ENCODE measurements at places on chromosomes 2 and 18.

DNA sequence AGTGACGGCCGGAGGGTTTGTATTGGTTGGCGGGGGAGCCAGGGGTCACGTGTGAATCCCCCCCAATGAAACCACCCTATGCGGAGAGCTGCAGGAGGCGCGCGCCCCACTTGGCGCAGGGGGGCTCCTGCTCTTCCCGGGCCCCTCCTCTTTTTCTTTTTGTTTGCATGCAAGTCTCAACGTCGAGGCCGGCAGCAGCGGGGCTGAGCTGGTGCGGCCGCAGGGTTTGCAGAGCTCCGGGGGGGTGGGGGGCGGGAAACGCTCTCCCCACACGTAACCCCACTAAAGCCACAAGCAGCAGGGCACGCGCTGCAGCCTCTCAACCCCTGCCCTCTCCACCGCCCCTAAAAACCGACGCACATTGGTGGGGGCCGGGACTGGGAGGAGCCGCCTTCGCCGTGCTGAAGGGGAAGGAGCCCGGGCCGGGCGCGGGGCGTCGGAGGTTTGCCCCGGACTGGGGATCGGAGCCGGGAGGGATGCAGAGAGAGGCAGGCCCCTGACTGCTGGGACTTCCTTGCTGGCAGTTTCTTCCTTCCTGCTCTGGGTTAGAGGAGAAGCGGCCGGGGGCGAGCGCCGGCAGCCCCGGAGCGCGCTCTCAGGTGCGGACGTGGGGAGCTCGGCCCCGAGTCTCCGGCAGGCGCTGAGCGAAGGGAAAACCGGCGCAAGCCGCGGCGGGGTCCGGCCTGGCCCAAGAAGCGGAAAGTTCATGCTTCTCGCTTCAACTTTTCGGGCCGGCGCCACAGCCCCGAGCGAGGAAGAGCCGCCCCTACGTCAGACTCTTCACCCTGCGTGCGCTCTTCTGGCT, 864 bp downstream of the LBH start:
- peak; percentile 37 for DNase-seq

GRCh38 chr18:37375181-37375580, 190.4 kb downstream of the CELF4 start:
- no peak for DNase-seq

DNA sequence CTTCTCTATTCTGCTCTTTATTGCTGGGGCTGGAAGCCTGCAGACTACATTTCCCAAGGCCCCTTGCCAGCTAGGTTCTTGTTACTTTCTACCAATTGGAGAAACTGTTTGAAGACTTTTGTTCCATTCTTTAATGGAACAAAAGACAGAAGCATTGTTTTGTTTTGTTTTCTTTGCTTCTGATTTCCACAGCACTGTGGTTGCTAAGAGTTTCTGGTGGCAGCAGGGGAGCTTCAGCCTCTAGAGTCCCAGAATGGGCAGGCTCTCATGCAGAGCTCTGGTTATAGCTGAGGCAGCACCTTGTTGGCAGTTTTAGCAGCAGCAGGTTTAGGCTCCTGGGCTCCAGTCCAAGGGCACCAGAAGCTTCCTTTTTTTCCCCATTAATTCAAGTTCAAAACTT, 234.3 kb downstream of the ETAA1 start:
- no peak for DNase-seq

DNA sequence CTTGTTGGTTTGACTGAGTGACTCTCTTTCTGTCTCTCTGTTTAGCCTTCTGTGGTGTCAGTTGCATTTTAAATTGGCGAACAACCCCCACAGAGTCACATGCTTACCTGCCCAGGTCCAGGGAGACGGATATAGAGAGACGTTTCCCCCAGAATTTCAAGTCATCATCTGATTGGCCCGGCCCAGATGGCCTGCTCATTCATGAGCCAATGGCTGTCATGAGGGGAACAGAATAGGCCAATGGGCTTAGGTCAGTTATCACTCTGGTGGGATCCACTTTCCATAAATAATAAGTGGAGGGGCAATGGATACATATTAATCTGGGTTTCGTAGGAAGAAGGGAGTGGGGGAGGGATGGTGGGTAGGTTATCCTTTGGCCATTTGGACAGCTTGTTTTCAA, 150.0 kb upstream of the SPRED2 start:
- no peak for DNase-seq

- no peak for DNase-seq
Observed at GRCh38 chr2:10765461-10765860, 44.0 kb downstream of the ATP6V1C2 start.

DNA sequence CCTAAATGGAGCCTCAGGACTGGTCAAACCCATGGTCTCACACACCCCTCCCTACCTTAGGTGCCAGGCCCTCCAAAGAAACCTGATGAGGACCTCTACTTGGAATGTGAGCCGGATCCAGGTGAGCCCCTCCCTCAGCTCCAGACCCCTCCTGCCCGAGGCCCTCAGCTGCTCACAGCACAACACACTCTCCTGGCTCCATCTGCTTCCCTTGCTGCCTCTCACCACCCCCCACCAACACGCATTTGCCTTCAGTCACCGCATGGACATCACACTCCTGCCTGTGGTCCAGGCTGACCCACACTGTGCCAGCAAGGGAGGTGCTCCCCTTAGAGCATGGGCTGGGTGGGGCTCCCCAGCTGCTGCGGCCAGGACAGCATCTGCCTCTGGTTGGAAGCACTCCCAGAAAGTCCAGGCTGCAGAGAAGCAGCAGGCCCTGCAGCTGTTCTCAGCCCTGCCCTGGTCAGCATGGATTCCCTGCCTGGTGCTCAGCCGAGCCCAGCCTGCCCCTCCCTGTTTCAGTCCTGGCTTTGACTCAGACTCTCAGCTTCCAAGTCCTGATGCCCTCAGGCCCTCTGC, 15.1 kb downstream of the SH2D6 start:
- DNase-seq: no peak

DNA sequence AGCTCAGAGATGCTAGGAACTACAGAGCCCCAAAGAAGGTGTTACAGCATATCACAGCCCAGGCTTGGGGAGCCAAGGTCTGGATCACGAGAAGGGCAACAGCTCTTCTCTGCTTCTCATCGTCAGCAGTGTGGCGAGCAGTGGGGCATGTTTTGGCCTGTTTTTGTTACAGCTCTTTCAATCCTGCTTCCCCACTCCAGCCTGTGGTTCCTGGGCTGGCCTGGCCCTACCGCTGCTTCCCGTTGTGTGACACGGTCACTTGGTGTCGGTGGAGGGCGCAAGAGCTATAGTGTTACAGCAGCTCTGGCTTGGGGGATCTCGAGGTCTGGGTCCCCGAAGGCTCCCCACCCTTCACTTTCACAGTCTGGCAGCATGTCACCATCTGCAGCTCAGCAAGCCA, 870.2 kb downstream of the CBLN2 start:
- DNase-seq: no peak

- DNase-seq: no peak
Observed at GRCh38 chr2:201758873-201759272, 21.9 kb downstream of the ALS2 start.

DNA sequence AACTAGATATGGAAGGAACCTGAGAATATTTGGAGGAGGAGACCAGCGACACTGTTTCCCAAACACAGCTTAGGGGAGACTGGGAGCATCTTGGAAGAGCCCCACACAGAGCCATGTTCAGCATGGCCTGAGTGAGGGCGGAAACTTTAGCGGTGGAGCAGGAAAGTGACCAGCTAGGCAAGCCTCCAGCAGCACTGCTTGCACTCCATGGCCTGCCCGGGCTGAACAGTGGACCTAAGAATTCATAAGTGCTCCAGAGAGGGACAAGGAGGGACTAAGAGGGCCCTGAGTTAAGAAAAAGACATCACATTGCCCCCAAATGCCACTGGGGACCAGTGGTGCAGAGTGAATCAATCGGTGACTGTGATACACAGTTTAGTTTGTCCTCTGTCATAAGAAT, 566.4 kb downstream of the TNS1 start:
- no peak for DNase-seq

GRCh38 chr18:71541643-71542042, 1002.5 kb downstream of the CBLN2 start:
- DNase-seq: no peak

- DNase-seq: no peak
Observed at GRCh38 chr18:63477968-63478367, 1.2 kb downstream of the SERPINB5 start.

GRCh38 chr2:165202239-165202638, 1.6 kb downstream of the SCN3A start:
- DNase-seq: no peak

DNA sequence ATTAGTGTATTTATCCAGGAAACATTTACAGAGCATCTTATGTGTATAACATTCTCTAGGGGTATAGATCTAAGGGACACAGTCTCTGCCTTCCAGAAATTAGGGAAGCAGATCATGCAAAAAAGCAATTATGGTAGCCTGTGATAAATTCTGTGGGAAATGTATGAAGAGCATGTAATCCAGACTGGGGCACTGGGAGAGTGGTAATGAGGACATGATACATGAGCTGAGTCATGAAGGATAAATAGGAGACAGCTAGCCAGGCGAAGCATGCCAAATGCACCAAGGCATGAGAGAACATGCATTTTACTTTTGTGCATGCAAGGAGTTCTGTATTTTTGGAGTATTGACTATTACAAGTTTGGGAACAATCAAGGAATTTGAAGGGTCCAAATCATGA, 8.9 kb upstream of the RPRM start:
- no peak for DNase-seq

DNA sequence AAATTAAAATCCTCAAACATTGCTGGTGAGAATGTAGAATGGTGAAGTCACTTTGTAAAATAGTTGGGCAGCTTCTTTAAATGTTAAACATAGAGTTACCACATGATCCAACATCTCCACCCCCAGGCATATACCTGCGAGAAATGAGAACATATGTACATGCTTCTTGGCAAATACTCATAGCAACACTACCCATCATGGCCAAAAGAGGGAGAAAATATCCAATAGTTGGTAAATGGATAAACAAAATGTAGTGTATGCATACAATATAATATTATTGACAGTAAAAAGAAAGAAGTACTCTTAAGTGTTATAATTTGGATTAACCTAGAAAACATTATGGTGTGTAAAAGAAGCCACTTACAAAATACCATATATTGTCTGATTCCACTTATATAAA, 185.9 kb downstream of the CDH7 start:
- no peak for DNase-seq

DNA sequence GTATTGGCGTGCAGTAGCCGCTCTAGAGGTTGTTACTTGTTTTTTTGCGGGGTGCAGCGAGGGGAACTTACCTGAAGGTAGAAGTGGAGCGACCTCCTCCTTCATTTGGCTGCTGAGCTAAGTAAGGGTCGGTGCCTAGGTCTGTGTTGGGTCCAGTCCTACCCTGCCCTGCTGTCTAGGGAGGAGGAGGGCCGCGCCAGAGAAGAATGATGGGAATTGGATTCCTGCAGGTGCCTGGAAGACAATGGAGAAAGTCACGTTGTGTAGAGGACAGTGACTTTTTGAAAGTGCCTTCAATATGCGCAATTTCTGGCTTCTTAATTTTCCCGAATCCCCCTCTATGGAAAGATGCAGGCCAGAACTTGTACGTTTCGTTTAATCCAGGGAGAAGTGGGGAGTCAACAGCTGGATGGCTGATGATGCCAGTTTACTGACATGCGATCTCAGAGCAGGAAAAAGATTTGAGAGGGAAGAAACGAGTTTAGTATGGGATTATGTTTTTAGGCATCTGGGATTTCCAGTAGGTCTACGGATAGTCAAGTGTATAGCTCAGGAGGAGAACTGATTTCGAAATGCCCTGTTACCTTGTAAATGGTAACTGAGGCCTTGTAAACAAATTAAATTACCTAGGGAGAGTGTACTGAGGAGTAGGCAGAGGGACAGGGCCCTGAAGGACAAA, 653 bp downstream of the MRPS9 start:
- no peak for DNase-seq

- DNase-seq: no peak
Observed at GRCh38 chr2:220512419-220512818, 885.0 kb downstream of the SLC4A3 start.

- DNase-seq: no peak
Observed at GRCh38 chr2:11667194-11667593, 2.8 kb downstream of the NTSR2 start.

GRCh38 chr18:3790703-3791102, 340.7 kb downstream of the TGIF1 start:
- no peak for DNase-seq
